ENCODE measurements at places on chromosomes 13 and 19.

GRCh38 chr13:106633321-106633720, 65.4 kb upstream of the ARGLU1 start:
- no peak for DNase-seq

- no peak for DNase-seq
Observed at GRCh38 chr13:20810808-20811207, 37.0 kb upstream of the EEF1AKMT1 start.

GRCh38 chr13:45327253-45327955, 13.6 kb downstream of the TPT1 start:
- no peak for DNase-seq

- DNase-seq: no peak
Observed at GRCh38 chr13:21053231-21053630, 8.2 kb downstream of the LATS2 start.

- no peak for DNase-seq
Observed at GRCh38 chr19:3250675-3251074, 26.2 kb downstream of the CELF5 start.

DNA sequence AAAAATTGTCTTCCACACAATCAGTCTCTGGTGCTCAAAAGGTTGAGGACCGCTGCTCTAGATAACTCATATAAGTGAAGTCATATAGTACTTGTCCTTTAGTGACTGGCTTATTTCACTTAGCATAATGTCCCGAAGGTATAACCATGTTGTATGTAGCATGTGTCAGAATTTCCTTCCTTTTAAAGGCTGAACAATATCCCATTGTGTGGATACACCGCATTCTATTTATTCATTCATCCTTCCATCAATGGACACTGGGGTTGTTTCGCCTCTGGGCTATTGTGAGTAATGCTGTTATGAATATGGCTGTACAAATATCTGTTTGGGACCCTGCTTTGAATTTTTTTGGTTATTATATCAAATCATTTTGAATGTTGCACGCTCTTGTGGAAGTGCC, 4.6 kb upstream of the LYPD5 start:
- DNase-seq: no peak

- no peak for DNase-seq
Observed at GRCh38 chr19:2627855-2628254, 74.6 kb downstream of the GNG7 start.

GRCh38 chr13:22703601-22704209, 477.1 kb upstream of the SGCG start:
- DNase-seq: no peak

DNA sequence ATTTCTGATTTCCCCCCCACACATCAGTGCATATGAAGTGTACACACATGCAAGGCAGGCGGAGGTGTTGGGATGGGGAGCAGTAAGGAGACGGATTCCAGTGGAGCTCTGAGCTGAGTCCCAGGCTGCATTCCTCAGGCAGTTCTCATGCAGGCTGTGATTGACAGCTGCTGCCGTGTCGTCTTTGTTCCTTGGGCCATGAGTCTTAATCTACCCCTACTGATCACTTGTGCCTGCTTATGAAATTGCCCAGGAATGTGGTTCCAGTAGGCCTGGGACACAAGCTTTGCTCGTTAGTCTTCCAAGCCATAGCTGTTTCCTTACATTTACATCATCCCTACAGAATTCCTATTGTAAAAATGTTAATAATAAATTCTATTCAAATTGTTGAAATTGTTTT, 1241.9 kb downstream of the UQCRFS1 start:
- DNase-seq: no peak

All from natural killer cell treated with Interleukin-12 subunit alpha and Interleukin-12 subunit beta and Interleukin-15 and Interleukin-18, amount 100 ng/mL, for 72 hours (primary cell).